Foreskin fibroblast (primary cell): ENCODE measurements at places on chromosomes 13 and 19.

GRCh38 chr13:45765464-45765863, 63.3 kb downstream of the CBY2 start:
- DNase-seq: no peak

- no peak for DNase-seq
Observed at GRCh38 chr19:1385816-1386215, 2.1 kb downstream of the NDUFS7 start.

DNA sequence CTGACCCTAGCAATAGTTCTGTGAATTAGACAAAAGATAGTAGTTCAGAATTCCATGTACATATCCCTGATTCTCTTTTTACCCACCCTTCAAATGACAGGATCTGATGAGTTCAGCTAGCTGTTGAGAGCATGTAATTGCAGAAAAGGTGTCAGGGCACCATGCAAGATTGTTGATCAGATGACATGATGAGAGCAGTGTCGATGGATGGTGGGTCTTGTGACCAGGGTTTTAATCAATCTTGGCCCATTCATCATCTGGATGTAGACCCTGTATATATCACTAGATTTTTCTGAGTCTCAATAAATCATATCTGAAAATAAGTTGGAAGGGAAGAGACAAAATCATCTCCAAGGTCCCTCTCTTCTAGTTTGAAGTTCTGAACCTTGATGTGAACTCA, 379.0 kb downstream of the OXGR1 start:
- no peak for DNase-seq

DNA sequence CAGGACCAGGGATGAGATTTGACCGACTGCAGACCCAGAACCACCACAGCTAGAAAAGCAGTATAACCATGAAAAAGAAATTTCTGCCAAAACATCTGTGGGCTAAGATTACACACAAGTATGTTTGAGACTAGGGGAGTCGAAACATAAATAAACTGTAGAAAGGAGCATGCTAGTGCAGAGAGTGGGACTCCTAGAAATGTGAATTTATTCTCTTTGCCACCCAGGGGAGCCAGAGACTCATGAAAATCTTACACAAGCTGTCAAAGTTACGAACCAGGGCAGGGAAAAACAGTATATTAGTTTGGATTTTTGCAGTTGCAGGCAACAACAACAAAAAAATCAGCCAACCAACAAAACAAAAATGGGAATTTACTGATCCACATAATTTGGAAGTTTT, 12.3 kb upstream of the HSPH1 start:
- DNase-seq: no peak

- peak; percentile 79 for DNase-seq
Observed at GRCh38 chr13:32125221-32125689, 93.7 kb downstream of the FRY start.

DNA sequence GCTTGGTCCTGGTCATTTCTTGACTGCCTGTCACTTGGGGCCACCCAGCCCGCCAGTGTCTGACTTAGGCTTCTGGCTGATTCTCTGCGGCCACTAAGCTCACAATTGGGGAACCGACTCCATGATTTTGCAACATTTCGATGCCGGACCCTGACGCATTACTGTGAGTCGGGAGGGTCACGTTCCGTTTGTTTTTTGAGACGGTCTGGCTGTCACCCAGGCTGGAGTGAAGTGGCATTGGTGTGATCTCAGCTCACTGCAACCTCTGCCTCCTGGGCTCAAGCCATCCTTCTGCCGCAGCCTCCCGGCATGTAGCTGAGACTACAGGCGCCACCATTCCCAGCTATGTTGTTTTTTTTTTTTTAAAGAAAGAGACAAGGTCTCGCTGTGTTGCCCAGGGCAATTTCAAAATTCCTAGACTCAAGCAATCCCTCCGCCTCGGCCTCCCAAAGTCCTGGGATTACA, 3.2 kb upstream of the ADAT3 start:
- DNase-seq: no peak
